ENCODE measurements at places on chromosomes 2 and 18.
A peak's percentile ranks its signal among the peaks of the same experiment; 100 is the strongest.

DNA sequence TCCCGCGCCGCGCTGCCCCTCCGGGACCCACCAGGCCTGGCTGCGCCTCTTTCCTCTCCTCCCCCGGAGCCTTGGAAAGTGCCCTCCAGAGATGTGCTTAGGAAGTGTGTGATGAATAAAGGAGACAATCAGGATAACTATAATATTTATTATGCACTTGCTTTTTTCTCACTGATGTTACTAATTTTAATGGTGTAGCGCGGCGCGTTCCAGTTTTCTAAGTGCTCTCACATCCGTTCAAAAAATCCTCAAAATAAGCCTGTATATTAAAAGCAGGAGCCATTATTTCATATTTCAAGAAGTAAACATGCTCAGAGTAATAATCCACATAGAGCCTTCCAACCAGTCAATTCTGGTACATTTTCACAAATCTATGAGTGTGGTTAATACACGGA is 941 bp upstream of the MPPE1 start:
- DNase-seq, result peak; percentile 13

DNA sequence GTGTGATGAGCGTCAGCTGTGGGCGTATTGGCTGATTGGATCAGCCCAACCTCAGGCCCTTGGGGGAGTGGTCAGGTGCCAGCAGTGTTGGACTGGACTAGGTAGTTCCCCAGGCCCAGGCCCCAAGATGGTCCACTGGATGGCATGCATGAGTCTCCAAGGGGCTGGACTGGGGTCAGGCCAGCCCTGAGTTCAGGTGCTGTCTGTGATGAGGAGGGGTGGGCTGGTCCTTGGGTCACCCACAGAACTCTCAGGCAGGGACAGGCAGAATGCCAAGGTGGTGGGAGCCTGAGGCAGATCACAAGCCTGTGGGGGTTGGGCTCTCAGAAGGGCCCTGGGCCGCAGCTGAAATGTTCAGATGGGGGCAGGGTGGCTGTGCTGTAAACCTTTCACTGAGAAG is 59.5 kb upstream of the THUMPD2 start:
- DNase-seq, result no peak

DNA sequence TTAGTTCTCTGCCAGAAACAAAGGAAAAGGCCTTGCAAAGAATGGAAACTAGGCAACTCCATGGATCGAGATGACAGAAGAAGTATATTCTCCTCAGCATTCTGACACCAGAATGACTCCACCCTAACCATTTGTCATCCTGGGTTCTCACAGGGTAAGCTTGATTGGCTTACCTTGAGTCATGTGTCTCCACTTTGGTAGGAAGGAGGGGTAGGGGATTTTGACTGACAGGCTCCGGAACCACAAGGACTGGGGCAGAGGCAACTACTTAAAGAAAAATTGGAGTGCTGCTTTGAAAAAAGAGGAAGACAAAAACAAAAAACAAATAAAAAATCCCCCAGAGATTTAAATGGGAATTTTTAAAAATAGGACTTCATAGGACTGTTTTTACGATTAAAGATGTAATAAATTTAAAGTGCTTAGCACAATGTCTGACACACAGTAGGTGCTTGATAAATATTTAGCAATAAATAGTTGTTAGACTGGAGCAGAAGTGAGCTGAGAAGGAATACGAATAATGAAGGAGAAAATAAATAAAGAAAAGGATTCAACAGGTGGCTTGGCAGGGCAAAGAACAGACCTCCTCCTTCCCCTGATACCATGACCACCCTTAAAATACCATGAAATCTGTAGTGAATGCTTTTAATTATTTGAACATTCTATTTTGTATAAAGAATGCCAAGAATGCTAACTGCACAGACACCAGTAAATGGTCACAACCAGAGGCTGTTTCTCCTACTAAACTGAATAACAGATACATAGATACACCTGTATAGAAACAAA is 230.2 kb downstream of the CDCA7 start:
- no peak for DNase-seq

GRCh38 chr2:55985406-55985805 is 61.8 kb upstream of the EFEMP1 start:
- no peak for DNase-seq

DNA sequence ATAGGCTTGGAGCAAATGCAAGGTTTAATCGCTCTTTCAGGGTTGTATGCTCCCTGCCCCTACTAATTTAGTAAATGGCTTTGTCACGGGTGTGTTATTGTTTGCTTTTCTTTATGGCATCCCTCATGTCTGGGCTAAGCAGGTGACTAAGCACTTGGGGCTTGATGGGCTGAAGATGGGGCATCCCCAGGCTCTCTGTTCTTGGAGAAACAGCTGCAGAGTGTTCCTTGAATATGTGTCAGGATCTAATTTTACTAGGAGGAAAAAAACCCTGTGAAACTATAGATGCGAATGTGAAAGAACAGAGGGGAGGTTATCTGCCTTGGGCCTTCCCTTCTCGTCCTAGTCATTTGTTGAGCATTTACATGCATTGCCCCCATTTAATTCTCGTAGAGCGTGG is 94.7 kb upstream of the TAF1B start:
- DNase-seq, result no peak

DNA sequence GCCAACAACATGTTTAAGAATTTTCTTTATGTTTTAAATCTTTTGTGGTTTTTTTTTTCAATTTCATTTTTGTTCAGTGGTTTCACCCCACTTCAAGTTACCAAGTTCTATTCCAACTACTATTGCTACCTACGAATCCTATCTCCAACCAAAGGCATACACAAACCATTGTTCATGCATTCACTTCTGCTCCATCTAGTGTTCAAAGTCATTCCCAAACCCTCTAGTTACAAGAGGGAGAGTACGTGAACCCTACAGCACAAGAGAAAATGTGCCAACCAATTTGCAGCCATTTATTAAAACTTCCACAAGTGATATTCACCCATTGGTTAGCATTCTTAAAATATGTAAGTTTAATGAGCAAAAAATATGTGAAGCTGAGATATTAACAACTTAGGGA is 295.1 kb upstream of the KYNU start:
- DNase-seq, result no peak

DNA sequence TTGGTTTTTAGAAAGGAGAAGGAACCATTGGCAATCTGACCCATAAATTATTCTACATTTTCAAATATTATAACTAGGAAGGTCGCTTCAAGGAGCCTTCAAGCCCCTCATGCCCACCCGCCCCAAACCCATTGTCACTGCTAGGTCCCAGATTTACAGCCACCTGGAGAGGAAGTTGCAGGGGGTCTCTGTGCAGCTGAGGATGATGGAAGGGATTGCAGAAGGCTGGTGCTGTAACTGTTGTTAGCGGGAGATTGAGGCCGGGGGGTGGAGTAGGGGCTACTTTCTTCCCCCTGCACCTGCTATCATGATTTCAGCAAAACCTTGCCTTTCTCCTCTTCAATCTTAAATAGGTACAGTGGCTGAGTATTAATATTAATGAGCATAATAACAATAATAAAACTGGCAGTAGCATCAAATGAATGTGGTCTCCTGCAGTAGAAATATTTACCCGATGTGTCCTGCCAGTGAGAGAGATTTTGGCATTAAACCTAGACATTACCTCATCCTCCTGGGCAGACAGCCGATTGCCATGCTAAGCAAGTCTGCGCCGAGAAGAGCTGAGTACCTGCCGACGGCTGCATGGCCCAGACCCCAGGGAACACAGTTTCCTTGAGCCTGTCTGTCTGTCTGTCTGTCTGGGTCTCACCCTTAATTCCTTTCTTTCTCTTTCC is 225.4 kb downstream of the FAM210A start:
- no peak for DNase-seq

DNA sequence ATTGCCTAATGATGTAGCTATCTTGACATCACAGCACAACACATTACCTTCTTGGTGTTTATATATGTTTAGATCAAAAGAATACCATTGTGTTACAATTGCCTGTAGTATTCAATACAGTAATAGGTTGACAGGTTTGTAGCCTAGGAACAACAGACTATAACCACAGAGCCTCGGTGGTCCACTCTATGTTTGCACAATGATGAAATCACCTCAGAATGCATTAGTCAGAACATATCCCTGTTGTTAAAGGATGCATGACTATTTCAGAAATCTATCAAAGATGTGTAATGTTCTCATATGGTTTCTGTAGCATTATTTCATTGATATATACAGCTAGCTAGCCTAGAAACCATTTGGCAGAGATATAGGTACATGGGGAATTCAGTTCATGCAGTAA is 8.9 kb downstream of the METTL5 start:
- DNase-seq, result no peak

- DNase-seq, result no peak
Observed at GRCh38 chr2:221437056-221437455, 135.0 kb downstream of the EPHA4 start.

- no peak for DNase-seq
Observed at GRCh38 chr2:147420947-147421675, 423.7 kb upstream of the ACVR2A start.

DNA sequence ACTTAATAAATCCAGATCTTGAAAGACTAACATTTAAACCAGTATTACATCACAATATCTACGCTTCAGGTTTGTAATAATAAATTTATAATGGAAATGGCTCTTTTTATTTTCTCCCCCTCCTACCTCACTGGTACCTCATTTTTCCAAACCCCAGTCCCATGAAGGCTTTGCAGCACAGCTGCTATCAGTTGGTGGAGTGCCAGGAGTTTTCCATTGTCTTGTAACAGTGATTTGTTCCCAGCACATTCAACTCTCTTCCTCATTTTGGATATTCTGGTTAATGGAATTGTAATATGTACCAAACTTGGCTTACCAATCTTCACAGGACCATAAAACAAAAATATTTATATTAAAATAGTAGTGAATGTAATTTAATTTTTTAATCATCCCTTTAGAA is 91.2 kb downstream of the VRK2 start:
- no peak for DNase-seq

DNA sequence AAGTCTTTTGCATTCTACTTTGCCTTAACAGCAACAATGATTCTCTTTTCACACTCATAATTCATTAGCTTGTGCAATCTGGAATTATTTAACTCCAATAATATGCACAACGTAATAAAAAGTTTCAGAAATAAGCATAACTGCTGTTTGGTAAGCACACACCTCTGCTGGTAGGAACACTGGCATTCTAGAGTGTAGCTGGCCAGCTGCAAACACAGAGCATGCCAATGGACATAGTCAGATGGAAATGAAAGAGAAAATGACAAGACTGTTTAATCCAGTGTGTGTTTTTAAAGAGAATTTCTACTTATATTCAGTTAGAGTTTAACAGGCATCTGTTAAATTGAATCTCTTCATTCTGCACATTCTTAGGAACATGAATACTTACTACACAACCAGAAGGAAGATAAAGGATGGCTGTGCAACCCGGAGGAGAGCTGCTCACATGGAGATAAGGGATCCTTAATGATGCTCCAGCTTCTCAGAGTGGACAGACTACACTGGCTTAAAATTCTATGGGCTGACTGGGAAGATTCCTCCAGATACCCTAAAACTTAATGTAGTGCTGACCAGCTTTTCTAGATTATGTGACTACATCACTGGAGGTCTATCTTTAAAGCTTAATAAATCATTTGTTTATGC is 94.6 kb upstream of the CHAC2 start:
- DNase-seq, result no peak

DNA sequence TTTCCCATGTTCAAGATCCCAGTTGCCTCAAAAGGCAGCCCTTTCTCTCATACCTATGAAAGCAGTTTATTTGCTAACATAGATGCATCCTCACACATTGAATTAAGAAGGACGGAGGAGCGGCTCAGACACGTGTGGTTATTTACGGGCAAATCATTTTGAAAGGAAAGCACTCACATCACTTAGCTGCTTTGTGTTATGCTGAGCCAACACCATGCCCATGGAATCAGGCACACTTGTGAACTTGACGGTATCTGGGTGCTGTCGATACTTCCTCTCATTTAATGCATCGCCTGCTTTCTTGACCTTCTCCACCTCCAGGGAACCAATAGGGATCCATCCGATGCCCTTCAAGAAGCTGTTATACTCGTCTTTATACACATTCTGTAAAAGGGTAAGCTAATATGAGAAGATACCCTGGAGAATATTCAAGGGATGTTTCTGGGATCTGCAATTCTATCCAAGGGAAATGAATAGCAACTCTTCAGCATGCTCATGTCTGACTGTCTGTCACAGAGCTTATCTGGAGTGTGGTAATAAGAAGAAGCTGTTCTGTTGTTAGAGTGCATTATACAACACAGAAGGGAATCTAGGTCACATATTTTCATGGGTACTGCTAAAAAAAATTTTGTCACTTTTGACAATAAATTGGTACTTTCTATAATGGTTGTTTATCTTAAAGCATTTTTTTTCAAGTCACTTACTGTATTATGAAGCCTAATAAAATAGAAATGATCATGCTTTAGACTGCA is 63.3 kb downstream of the NEB start:
- DNase-seq, result no peak

DNA sequence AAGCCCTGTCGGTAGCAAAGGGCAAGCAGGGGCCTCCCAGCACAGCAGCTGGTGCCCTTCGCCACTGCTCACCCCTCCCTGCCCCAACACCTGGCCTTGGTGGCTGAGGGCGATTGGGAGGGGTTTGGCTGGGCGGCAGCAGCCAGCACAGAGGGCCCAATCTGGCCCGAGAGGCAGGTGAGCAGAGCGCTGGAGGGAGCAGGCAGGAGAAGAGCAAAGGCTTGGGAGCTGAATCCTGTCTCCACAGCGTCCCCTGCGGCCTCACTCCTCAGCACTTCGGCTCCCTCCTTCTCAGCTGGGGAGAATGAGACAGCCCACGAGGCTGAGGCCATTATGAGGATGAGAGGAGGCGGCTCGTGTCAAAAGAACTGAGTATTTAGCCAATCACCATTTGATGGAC is 74.9 kb upstream of the TAF1B start:
- no peak for DNase-seq

DNA sequence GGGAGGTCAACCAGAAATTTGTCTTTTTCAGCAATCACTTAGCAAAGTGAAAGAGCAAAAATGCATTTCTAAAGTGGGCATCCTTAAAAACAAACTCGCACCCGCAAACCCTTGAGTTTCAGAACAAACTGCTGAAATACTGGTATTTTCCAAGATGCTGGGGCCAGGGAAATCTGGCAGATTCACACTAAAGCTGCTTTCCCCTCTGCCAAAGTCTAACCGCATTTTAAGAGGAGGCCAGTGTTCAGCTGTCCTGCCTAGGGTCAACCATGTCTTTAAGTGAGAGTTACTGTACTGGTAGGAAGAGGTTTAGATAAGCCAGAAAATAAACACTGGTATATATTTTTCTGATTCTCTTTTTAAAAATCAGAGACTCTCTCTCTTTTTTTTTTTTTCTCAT is 55.9 kb downstream of the ACVR1 start:
- no peak for DNase-seq

GRCh38 chr2:19854596-19855541 is 46.9 kb downstream of the TTC32 start:
- no peak for DNase-seq

- DNase-seq, result no peak
Observed at GRCh38 chr18:24964216-24964615, 387.8 kb downstream of the ZNF521 start.

DNA sequence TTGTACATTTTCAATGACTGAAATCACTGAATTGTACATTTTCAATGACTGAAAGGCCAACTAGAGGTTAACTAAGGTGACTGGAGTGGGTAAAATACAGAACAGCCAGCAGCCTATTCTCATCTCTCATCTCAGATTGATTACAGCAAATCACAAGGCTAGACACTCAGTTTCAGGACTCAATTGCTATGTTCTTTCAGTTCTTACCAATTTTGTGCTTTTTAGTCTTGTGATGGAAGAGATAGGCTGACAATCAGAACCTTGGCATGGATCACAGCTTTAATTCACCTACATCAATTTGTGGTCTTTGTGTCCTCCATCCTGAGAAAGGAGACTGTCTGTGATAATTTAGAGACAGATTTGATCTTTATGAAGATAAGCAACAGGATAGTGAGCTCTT is 124.7 kb downstream of the GULP1 start:
- DNase-seq, result no peak

- DNase-seq, result no peak
Observed at GRCh38 chr2:162090109-162090508, 16.1 kb upstream of the DPP4 start.

Data from T-helper 9 cell (primary cell).